ENCODE measurements at places on chromosomes 13 and 19.

DNA sequence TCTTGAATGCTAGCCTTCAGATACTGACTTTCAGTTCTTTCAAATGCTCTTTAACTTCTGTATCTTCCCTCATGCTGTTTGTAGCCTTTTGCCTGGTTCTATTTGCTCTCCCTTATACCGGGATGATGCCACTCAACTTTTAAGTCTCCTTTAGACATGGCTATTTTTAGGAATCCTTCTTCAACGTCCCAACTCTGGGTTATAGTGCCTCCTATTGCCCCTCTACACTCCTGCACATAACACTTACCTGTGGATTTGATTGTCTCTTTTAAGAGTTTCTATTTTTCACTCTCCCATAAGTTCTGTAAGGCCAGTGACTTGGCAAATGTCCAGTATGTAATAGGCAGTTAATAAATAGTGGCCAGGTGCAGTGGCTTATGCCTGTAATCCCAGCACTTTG, 343.0 kb downstream of the KLF5 start:
- no peak for DNase-seq

DNA sequence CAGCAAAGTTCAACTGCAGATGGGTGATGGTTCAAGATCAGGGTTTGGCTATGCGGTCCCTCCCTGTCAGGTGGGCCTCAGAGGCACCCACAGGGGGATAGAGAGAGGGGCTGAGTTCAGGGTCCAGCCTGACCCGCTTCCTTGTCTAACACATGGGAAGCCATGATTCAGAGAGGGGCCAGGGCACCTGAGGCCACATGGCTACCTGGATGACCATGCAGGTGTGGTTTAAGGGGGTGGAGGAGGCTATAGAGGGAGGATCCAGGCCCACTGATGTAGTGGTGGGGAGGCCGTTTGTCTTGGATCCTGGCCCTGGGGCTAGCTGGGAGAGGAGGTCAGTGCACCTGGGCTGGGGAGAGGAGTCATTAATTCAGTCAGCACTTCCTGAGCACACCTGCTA, 56.7 kb downstream of the ZNF536 start:
- DNase-seq: no peak

DNA sequence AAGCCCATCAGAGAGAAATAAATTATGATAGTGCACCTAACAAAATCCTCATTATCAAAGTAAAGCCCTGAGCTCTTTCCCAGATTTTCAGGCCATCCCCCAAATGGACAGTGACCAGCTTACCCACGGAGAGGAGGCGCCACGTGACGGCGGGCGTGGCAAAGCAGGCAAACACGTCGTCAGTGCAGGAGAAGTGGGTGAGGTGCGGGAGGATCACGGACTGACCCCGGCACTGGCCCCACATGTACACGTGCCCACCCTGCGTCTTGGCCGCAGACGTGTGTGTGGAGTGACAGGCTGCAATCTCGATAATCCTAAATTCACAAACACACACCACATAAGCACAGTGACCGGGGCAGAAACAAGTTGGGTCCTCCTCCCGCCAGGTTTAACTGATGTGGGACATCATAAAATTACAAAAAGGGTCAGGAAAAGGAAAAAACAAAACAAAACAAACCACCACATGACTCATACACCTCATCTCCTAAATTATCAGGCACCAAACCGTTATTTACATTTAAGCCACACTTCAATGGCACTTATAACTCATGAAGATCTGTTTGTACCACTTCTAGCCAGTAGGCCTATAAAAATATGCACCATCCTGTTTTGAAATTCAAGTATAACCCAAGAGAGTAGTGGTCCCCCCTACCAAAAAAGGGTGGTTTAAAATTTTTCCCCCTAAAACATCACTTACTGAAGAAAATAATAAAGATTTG, 30.1 kb downstream of the RCBTB2 start:
- no peak for DNase-seq

DNA sequence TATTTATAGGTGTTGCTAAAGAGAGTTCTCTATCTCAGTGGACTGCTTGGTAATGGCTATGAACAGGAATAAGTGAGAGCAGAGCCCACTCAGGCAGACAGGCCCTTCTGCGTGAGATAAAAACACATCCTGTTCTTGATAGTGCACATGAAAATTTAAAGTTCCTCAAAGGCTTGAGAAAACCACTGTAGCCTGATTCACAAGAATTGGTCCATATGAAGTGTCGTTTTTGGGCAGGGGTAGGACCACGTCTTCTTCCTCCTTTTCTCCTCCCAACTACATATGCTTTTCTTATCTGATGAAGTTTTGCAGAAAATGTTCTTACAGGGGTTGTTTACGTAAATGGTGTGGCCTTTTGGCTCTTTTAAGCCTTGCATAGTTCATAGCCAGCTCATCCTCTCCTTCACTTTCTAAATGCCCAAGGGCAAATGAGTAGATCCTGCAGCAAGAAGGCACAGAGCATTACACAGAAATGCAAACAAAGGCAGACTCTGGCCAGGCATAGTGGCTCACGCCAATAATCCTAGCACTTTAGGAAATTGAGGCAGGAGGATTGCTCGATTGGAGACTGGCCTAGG, 53.8 kb downstream of the RNF6 start:
- DNase-seq: no peak

GRCh38 chr13:36858290-36858689, 39.3 kb downstream of the RFXAP start:
- DNase-seq: peak; percentile 51

GRCh38 chr13:39417131-39417530, 185.9 kb downstream of the LHFPL6 start:
- DNase-seq: peak; percentile 24

DNA sequence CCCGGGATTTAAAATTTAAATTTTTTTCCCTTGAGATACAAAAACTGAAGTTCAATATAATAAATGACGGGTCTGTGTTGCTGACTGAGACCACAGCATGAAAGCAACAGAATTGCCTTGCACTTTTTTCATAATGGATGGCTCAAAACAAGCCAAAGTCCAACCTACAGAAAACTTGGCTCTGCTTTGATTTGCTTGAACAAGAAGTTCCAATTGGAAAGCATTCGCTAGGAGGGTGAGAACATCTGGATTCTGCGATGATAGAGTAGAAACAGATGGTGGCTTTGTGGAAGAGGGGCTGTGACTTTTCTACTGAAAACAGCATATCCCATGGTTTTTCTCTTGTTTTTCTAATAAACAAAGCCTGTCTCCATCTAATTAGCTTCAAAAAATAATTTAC, 46.4 kb downstream of the THSD1 start:
- peak; percentile 24 for DNase-seq

DNA sequence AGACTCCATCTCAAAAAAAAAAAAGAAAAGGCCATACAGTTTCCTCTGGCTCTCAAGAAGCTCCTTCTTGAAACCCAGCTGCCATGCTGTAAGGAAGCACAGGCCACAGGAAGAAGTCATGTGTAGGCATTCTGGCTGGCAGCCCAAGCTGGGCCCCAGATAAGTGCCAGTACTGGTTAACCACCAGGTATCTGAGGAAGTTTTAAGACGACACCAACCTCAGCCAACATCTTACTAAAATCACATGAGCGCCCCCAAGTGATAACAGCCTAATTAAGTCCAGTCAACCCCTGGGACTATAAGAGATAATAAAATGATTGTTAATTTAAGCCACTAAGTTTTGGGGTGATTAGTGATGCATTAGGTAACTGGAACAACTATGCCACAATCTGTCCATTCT, 27.4 kb upstream of the AKT2 start:
- DNase-seq: no peak

DNA sequence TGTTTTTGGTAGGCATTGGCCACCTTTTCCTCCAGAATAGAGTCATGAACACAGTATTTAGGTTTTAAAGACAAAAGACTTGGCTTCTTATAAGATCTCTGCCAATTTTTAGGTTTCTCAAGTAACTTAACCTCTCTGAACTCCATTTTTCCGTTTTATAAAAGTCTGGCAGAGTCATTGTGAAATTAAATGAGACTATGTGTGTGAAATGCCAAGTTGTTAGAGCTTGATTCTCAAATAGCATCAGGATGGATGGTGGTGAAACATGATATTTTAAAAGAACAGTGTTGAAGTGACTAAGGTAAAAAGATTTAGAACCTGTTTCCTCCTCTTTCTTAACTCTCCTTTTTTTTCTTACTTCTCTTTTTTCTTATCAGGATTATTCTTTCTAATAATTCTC, 617.7 kb upstream of the SLITRK1 start:
- no peak for DNase-seq

DNA sequence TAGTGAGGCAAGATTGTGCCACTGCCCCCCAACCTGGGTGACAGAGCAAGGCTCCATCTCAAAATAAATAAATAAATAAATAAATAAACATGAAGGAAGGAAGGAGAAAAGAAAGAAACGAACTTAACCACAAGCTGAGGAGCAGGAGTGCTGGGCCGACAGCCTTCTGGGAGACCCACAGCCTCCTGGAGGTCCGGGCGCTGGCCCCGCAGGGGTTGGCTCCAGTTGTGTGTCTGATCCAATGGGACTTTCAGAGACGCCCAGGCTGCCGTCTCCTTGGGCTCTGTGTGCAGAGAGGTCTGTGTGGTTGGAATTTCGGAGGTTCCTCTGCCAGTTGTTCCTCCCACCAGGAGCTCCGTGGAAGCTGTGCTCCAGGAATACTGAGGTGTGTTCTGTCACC, 36.0 kb upstream of the MCF2L start:
- no peak for DNase-seq

DNA sequence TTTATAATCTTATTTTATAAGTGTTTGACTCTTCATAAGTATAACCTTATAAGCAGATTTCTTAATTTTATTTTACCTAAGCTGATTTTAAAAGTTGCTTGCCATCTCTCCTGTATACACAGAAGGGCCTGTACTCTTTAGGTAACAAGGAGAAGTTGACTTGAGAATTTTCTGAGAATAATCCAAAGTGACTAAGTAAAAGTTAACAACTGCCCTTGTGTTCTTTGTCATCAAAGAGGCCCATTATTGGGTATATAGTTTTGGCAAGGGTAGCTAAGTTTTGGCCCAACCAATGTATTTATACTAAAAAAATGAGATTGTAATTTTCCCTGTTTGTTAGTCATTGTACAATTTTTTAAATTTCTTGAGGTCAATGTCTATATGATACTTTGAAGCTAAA, 3.2 kb downstream of the LCP1 start:
- DNase-seq: no peak

DNA sequence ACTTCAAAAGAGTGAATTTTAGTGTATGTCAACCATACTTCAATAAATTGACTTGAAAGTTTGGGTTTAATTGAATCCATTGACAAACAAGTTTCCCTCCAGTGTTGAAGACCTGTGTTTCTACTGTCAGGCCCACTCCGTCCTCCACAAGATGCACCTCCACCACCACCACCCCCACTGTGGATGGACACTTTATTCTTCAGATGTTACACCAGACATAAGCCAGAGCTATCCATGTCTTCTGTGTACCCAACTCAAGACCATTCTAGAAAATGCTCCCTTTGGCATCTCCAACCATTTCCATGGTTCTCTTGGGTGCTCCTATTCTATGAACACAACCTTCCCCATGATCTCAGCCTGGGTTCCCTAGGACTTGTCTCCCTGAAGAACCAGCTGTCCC, 207.0 kb downstream of the COL4A1 start:
- DNase-seq: no peak

GRCh38 chr19:6086068-6086788, 24.1 kb downstream of the RFX2 start:
- peak; percentile 88 for DNase-seq

GRCh38 chr13:41780715-41781706, 179.9 kb downstream of the VWA8 start:
- peak; percentile 95 for DNase-seq

- DNase-seq: no peak
Observed at GRCh38 chr19:467554-467953, 6.7 kb upstream of the SHC2 start.

- no peak for DNase-seq
Observed at GRCh38 chr13:48264058-48264457, 31.1 kb downstream of the ITM2B start.

DNA sequence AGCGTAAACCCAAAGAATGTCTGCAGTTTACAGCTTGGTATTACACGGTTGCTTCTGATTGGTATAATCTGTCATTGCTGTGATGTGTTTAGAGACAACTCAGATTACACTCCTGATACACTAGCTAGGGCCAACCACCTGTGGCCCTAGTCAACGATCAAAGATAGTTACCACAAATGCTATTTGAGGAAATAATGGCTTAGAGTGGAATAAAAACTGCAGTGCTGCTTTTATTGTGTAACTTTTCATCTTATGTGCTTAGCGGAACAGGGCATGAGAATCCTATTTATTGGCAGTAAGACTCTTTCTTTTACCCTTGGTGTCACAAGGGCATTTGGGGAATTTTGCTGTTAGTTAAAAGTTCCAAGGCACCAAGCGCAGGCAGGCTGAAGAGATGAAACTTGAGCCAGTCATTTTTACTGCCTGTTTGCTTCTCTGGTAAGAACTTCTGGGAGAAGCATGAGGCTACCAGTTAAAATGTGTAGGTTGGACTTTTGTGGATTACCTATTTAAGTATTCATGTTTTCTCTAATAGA, 363.3 kb downstream of the KCNRG start:
- DNase-seq: no peak

DNA sequence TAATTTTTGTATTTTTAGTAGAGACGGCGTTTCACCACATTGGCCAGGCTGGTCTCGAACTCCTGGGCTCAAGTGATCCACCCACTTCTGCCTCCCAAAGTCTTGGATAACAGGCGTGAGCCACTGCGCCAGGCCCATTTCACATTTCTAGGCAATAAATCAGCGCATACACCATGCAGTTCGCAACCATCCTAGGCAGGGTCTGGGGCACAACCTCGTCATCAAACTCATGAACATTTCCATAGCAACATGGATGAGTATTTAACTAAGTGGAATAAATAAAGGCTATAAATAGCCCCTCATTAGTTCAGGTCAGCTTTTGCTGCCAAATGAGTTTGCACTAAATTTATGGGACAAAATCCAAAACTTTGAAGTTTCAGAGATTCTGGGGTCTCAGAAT, 8.2 kb downstream of the MEIS3 start:
- no peak for DNase-seq

GRCh38 chr13:98839856-98840769, 87.6 kb upstream of the SLC15A1 start:
- DNase-seq: peak; percentile 57

DNA sequence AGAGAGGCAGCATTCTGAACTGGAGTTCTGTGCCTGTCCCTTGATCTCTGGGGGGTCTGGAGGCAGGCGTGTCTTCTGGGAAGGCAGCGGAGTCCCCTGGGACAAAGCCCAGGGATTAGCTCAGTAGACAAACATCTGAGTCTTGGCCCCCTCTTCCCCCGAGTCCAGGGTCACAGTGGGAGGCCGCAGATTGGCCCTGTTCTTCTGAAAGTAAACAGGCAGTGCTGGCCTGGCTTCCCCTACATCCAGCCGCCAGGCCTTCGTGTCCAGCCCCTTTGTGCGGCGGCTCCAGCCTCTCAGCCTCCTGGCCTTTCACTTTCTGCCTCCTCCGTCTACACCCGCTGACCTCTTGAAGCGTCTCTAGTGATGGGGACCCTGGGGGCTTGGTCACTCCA, 989 bp downstream of the NFILZ start:
- DNase-seq: peak; percentile 54

- no peak for DNase-seq
Observed at GRCh38 chr13:31096654-31097302, 64.9 kb downstream of the HSPH1 start.

- no peak for DNase-seq
Observed at GRCh38 chr19:39082167-39082566, 2.0 kb upstream of the ACP7 start.

GRCh38 chr19:18644196-18645034, 7.6 kb downstream of the KLHL26 start:
- DNase-seq: no peak

Data from fibroblast of skin of right biceps (primary cell).